NCI-H1417 treated with DMSO at 0.1 percent for 48 hours (cell line): ENCODE measurements at places on chromosomes 4 and X.

- DNase-seq, result no peak
Measured at GRCh38 chr4:110898290-110898689, 275.4 kb upstream of the PITX2 start.

GRCh38 chrX:149908308-149908707, 21.1 kb upstream of the HSFX4 start:
- no peak for DNase-seq

DNA sequence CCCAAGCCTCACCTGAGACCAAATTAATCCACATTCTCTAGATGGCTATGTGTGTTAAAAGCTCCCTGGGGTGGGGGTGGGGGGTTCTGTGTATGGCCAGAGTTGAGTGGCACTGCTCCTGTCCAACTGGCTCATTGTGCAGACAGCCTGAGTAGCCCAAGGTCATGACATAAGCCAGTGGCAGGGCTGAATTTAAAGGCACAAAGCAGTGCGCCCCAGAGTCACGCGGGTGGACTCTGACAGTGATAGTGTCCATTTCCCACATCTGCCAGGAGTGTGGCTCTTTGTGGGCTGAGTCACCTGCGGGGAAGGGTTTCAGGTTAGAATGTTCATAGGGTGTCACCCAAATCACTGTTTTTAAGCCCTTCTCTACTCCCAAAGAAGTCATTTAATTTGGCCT, 45.4 kb downstream of the SCD5 start:
- no peak for DNase-seq

- DNase-seq, result no peak
Measured at GRCh38 chr4:152102436-152103000, 341.7 kb upstream of the GATB start.

DNA sequence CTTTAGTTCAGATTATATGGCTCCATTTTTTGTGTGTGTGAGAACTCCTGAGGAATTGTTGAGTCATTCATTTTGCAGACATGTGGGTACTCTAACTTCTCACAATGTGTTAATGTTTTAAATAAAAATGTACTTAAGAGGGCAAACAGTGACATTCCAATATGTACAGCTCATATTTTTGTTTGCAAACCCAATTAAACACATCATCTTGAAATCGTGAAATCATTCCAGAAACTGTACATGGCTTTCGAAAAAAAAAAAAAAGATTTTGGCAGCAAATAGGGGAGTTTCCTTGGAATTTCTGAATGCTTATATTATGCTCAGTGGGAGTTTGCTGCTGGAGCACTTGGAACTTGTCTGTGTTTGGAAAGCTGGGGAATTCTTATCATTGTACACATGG, 85.0 kb downstream of the HPGD start:
- no peak for DNase-seq

DNA sequence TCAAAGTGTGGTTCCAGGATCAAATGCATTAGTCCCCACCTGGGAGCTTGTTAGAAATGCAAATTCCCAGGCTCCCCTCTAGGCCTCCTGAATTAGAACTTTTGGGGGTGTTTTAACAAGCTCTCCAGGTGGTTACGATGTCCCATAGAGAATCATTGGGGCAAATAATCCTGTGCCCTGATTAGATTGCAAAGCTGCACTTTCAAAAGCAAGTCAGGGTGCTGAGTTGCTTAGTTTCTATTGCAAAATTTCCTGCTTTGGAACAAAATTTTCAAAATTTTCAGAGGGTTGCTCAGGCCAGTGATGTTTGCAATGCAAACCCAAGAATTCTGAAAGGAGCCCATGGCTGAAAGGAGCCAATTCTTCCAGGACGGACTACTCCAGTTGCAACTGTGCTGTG, 71.0 kb downstream of the MGST2 start:
- DNase-seq, result no peak

DNA sequence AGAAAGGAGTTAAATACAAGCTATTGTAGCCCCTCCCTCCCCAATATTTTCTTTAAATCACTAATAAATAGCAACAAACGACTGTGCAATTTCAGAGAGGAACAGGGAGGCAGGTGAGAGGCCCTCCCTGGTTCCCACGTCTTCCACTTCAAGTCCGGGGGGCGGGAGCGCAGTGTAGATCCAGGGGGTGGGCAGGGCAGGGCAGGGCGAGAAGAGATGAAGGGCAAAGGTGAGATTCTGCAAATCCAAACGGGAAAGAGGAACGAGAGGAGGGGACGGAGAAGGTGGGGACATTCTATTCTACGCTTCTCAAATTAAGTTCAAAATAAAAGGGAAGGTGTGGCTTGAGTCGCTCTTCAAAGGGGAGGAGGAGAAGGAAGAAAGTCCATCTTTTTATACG, 6.8 kb downstream of the NKX6-1 start:
- DNase-seq, result no peak

DNA sequence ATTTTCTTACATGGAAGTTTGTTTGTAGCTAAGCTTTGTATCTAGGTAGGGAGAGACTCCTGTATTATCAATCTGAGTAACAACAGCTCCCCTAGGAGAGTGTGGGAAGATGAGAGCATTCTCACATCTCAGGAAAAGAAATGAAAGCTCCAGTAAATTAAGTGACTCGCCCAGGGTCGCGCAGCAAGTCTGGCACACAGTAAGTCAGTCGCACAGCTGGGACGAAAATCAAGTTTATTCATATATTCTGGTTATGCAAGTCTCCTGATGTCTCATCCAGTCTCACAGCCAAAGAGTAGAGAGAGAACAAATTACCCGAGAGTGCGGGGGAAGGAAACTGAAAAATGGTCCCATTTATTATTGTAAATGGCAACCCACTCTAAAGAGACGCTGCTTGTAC, 216.1 kb downstream of the STK32B start:
- no peak for DNase-seq

GRCh38 chr4:1192091-1192492, 19.7 kb upstream of the SPON2 start:
- no peak for DNase-seq

DNA sequence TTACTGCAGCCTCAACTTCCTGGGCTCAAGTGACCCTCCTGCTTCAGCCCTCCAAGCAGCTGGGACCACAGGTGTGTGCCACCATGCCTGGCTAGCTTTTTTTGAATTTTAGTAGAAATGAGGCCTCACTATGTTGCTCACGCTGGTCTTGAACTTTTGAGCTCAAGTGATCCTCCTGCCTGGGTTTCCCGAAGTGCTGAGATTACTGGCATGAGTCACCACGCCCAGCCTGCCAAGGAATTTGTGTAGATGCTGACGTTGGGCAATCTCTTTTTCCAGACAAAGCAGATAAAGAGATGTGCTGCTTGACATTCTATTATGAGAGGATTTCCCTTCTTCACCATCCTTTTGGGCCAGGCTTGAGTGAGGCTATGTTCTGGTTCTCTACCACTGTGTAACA, 254.5 kb upstream of the RPS6KA3 start:
- no peak for DNase-seq

GRCh38 chr4:152983221-152983620, 47.1 kb downstream of the FHDC1 start:
- no peak for DNase-seq

- no peak for DNase-seq
Measured at GRCh38 chr4:16118090-16118489, 34.3 kb upstream of the PROM1 start.
